Astrocyte of the cerebellum (primary cell): ENCODE measurements at places on chromosomes 5 and 9.
A peak's percentile ranks its signal among the peaks of the same experiment; 100 is the strongest.

- peak; percentile 6 for DNase-seq
These were observed 142.6 kb upstream of the ST8SIA4 start for GRCh38 chr5:101045689-101046088.

- DNase-seq: no peak
These were observed 21.0 kb upstream of the SUSD3 start for GRCh38 chr9:93037476-93037971.

GRCh38 chr9:116465576-116466270 is 221.4 kb upstream of the TRIM32 start:
- DNase-seq: no peak

DNA sequence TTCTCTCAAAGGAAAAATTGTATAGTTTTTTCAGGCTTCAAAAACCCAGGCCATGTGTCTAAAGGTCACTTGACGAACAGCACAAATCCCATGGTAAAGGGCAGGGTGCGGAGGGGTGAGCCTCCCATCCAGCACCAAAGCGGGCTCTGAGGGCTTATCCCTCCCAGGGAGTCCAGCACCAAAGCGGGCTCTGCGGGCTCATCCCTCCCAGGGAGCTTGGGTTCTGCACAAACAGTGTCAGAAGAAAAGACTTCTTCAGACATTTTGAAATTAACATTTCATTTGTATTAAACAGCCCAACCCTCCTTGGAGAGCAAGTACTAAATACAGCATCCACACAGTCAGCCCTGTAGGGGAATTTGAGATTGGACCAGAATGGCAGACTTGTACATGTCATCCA is 43.0 kb upstream of the CLPTM1L start:
- DNase-seq: no peak

GRCh38 chr9:123542435-123543225 is 186.6 kb downstream of the CRB2 start:
- no peak for DNase-seq

DNA sequence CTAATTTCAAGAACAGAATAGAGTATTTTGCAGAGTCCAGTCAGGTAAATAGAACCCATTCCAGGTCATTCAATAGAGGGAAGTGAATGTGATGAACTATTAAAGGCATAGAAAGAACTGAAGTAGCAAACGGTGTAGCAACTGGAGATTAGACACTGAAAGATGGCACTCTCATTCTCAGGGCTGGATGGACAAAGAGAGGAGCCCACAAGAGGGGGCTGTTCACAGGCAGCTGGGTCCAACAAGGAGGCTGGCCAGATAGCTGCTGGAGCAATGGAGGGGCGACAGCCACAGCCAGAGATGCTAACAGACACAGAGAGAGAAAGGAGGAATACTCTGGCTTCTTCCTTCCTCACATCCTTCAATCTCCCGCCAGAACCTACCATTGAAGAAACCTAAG is 93.1 kb upstream of the SMARCA2 start:
- DNase-seq: no peak

- DNase-seq: no peak
These were observed 119.1 kb upstream of the NR5A1 start for GRCh38 chr9:124626276-124626675.

DNA sequence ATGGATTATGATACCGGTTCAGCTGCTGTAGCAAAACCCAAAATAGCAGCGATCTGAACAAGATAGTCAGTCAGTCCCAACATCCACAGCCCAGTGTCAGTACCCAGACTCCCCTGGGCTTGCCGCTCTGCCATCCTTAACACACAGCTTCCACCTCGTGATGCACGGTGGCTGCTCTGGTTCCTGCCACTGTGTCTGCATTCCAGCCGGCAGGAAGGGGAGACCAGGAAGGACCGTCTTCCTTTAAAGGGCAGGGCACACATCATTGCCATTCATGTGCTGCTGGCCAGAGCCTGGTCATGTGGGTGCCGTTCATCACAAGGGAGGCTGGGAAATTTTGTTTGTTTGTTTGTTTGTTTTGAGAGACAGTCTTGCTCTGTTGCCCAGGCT is 131.0 kb upstream of the IER5L start:
- no peak for DNase-seq

- DNase-seq: no peak
These were observed 15.0 kb downstream of the TLX3 start for GRCh38 chr5:171323806-171324632.

GRCh38 chr5:125115195-125115525 is 368.7 kb upstream of the ZNF608 start:
- no peak for DNase-seq

DNA sequence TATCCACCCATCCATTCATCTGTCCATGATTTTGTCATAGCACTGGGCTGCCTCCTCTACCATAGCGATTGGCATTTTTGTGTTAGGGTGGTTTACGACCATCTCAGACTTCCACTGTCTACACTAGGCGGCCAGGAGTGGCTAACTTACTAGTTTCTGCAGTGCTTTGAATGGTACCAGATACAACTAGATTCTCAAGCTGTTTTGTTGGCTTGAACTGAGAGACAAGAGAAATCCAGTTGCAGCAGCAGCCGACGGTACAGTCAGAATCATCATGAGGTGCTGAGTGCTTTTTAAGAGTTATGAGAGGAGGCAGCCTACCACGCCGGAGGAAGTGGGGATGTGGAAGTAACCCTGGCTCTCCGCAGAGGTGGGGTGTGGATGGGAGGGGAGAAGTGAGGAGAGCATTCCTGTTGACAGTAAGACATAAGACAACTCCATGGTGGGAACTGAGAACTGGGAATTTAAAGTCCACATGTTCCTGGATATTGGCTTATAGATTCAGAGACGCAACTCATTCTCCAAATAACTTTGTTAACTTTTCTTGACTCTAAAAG is 27.9 kb downstream of the COL5A1 start:
- no peak for DNase-seq

DNA sequence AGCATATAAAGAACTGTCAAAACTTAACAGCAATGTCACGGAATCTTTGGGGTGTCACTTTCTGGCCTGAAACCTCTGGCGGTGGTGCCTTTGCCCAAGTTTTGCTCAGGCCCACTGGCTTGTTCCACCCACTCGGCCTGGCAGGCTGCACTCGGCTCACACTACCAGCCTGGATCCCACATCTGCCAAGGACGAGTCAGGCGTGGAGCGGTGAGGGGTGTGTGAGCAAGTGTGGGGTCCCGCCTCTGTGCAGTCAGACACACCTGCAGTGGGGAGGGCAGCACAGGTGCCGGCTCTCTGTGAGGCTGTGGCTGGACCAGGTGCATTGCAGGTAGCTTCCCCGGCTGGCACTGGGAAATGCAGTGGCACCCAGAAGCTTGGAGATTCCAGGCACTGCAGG is 40.0 kb downstream of the TSPAN17 start:
- no peak for DNase-seq

DNA sequence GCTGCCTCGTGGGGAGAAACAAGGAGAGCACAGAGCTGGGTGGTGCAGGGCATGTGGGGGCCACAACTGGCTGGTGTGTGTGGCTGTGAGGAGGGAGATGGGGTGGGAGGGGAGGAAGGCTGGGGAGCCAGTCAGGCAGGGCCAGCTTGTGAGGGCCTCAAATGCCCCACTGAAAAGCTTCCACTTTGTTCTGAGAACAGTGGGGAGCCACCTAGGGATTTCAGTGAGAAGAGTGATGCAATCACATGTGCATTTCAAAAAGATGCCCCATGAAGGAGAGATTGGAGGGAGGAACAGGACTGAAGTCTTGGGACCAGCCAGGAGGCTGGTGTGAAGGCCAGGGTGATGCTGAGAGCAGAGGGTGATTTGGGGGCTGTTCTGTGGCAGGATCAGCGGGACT is 1.3 kb downstream of the OR13J1 start:
- DNase-seq: no peak

DNA sequence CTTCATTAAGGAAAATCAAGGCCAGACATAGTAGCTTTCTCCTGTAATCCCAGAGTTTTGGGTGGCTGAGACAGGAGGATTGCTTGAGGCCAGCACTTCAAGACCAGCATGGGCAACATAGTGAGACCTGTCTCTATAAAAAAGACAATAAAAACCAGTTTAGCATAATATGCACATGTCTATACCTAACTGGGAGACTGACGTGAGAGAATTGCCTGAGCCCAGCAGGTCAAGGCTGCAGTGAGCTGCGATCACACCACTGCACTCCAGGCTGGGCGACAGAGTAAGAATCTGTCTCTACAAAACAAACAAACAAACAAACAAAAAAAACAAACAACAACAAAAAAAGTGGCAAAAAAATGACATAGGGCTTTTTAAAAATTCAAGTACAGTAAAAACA is 820.8 kb downstream of the MTRR start:
- DNase-seq: no peak

DNA sequence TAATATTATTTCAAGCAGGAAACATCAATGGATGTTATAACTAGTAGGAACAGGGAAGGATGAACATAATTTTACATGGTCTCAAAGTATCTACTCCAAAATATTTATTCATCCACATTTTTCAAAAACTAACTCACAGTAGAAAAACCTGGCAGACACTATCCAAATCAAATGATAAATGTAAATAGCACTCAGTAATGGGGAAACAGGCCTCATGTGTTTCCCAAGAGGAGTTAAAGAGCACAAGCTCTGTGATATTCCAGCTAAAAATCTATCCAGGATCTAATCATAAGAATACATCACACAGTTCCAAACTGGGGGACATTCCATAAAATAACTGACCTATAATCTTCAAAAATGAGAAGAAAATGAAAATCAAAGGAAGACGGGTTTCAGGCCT is 443.1 kb downstream of the ZNF608 start:
- no peak for DNase-seq

GRCh38 chr5:171569065-171569712 is 149.7 kb downstream of the FGF18 start:
- DNase-seq: no peak

GRCh38 chr5:133363807-133364587 is 248.3 kb downstream of the FSTL4 start:
- DNase-seq: no peak

DNA sequence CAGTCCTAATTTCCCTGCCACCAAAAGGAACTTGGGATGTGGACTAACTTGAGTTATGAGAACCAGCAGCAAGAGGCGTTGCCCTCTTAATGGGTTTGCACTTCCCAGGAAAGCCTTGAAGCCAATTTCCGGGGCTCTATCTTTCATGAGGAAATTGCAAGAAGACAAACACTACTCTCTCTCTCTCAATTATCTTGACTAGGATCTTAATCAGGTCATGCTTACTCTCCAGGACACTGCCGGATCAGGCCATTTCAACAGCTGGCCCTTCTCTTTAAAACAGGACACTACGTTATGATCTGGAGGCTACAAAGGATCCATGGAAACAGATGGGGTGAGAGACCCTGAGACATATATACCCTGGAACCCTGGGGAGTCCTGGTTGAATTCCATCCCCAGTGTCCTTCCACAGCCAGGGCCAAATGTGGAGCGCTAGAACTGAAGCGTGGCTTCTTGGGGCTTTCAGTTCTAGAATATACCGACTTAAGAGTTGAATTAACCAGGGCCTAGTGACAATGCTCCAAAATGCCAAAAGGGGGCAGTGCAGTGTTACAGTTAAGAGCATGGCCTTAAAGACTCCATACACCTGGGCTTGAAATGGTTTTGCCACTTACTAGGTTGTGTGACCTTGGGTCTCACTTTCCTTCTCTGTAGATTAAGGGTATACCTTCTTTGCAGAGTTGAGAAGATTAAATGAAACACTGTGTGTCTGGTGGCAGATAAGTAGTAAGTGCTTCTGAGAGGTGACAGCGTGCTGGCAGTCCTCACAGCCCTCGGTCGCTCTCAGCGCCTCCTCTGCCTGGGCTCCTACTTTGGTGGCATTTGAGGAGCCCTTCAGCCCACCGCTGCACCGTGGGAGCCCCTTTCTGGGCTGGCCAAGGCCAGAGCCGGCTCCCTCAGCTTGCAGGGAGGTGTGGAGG is 21.1 kb downstream of the FAM219A start:
- DNase-seq: peak; percentile 83

- no peak for DNase-seq
These were observed 25.9 kb upstream of the ZFAND5 start for GRCh38 chr9:72390907-72391306.

DNA sequence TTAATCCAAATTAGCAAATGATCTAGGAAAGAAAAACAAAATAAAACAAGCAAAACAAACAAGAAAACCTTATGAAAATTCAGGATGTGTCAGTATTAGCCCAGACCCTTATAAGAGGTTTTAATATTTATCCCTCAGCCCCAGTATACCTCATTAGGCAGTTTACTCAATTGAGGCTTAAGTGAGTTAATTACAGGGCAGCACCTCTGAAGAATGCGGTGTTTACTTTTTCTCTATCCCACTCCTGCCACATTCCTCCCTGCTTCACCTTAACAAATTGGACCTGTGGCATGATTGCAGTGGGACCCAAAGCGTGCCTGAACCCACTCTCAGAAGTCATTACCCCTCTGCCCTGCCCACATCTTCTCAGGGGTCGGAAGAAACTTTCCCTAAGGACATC is 67.1 kb downstream of the SIL1 start:
- DNase-seq: no peak

- peak; percentile 83 for DNase-seq
These were observed 103.5 kb upstream of the NR3C1 start for GRCh38 chr5:143506836-143507552.

GRCh38 chr9:131429121-131430012 is 35.5 kb downstream of the PRRC2B start:
- DNase-seq: no peak

GRCh38 chr9:1490341-1491232 is 440.4 kb downstream of the DMRT2 start:
- DNase-seq: no peak

- DNase-seq: peak; percentile 91
These were observed 340.7 kb downstream of the TLE4 start for GRCh38 chr9:79912318-79913070.

- DNase-seq: no peak
These were observed 24.9 kb downstream of the TCF7 start for GRCh38 chr5:134139377-134139851.

DNA sequence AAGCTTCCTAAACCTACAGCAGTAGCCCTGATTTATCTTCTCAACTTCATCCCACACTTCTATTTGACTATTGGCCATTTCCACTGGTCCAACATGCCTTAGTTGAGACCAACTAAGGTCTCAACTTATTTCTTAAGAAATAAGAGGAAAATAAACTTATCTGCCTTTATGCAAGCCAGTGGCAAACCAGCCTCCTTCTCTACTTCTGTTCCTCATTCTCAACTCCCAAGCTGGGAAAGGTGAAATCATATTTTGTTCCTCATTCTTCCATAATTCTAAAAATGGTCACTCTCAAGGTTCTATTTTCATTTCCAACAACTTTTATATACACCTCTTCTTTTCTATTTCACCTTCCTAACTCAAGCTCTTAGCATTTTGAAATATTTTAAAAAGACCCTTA is 149.6 kb upstream of the C9orf72 start:
- DNase-seq: no peak

DNA sequence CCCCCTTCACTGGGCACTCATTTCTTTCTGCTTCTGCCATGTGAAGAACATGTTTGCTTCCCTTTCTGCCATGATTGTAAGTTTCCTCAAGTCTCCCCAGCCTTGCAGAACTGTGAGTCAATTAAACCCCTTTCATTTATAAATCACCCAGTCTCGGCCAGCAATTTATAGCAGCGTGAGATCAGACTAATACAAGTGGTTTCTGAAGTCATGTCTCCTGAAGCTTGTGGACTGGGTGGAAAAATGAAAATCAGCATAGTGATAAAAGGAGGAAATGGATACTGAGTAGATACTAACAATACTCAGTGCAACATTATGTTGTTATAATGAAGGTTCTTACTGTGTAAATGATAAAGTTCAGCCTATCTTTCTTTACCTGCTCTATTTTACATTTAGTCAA is 35.1 kb downstream of the NNT start:
- DNase-seq: no peak

GRCh38 chr5:44331471-44332050 is 57.7 kb downstream of the FGF10 start:
- no peak for DNase-seq
